ENCODE measurements at places on chromosomes 16 and 17.

DNA sequence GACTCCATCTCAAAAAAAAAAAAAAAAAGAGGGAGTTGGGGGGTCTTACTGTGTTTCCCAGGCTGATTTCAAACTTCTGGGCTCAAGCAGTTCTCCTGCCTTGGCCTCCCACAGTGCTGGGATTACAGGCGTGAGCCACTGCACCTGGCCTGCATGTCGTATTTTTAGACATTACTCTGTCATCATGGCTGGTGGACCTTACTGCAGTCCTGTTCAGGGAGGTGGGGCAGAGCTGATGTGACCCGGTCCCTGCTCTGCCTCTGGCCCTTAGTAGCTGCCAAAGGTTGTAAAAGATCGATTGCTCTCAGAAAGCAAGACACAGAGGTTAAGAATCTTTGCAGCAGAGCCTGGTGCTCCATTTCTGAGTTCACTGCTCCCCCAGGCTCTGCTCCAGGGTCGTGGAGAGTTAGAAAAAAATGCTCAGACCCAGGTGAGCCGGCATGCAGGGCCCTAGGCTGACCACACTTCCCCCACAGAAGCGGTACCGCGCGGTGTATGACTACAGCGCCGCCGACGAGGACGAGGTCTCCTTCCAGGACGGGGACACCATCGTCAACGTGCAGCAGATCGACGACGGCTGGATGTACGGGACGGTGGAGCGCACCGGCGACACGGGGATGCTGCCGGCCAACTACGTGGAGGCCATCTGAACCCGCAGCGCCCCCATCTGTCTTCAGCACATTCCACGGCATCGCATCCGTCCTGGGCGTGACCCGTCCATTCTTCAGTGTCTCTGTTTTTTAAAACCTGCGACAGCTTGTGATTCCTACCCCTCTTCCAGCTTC lies 7.1 kb upstream of the LASP1NB start:
- no peak for DNase-seq

- no peak for DNase-seq
These were observed 219.9 kb downstream of the C16orf78 start for GRCh38 chr16:49593424-49594040.

- no peak for DNase-seq
These were observed 30.8 kb upstream of the ATP2A3 start for GRCh38 chr17:3995067-3995466.

- DNase-seq: no peak
These were observed at the start of gene CEMP1 for GRCh38 chr16:2531371-2531695. Gene CEMP1 (minus strand): TSS chr16:2531408. CDS start chr16:2531073, 335 bp downstream.

DNA sequence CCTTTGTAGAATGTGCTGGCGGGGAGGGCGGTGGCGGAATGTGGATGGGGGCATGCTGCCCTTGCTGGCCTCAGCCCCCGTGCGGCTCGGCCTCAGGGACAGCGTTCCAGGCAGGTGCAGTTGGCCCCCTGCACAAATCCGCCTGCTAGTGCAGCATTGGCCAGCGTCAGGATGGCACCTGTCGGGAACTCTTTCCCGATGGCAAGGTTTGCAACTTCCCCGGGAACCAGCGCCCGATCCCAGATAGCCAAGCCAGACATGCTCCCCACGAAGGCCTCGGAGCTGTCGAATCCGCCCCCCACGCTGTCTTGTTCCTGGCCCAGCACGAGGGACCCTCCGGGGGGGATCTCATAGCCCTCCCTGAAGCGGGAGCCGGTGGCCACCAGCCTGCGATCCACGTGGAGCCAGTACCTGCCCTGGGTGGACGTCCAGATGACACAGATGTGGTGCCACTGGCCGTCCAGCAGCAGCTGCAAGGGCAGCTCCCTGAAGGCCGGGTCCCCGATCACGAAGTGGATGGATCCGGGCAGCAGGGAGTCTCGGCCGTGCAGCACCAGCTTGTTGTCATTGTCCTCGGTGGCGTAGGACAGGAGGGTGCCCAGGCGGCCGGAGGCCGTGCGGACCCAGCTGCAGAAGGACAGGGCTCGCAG lies 2.8 kb downstream of the PTX4 start:
- no peak for DNase-seq

DNA sequence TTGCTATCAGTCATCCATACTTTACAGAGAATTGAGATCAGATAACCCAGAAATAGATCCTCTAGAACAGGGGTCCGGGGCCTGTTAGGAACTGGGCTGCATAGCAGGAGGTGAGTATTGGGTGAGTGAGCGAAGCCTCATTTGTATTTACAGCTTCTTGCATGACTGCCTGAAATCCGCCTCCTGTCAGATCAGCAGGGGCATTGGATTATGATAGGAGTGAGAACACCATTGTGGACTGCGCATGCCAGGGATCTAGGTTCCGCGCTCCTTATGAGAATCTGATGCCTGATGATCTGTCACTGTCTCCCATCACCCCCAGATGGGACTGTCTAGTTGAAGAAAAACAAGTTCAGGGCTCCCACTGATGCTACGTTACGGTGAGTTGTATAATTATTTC lies 13.0 kb upstream of the SCIMP start:
- no peak for DNase-seq

DNA sequence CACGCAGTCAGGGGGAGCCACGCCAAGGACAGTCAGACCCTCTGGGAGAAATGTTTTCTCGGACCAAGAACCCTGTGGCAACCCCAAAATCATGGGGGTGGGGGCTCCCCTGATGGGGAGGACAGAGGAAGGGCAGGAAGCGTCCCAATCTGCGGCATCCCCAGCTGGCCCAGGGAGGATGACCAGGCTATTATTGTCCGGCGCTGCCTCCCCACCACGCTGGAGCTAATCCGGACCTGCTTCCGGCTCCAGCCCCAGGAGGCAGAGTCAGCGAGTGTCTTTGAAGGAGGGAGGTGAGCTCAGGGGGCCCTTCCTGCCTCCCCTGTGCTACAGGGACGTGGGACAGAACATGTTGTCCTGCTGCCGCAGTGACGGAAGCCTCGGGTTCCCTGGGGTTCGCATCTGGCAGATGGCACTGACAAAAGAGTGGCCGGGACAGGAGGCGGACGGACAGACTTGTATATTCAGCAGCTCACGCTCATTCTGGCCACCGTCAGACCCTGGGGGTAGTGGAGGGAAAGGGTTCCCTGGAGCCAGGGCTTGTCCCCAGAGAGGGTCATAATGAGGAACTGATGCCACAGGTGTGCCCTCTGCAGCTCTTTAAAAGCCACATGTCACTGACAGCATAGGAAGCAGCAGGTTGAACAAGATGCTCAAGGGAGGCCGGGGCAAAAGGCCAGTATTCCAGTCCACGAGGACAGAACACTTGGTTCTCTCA lies 54.3 kb upstream of the CDC42EP4 start:
- DNase-seq: no peak

DNA sequence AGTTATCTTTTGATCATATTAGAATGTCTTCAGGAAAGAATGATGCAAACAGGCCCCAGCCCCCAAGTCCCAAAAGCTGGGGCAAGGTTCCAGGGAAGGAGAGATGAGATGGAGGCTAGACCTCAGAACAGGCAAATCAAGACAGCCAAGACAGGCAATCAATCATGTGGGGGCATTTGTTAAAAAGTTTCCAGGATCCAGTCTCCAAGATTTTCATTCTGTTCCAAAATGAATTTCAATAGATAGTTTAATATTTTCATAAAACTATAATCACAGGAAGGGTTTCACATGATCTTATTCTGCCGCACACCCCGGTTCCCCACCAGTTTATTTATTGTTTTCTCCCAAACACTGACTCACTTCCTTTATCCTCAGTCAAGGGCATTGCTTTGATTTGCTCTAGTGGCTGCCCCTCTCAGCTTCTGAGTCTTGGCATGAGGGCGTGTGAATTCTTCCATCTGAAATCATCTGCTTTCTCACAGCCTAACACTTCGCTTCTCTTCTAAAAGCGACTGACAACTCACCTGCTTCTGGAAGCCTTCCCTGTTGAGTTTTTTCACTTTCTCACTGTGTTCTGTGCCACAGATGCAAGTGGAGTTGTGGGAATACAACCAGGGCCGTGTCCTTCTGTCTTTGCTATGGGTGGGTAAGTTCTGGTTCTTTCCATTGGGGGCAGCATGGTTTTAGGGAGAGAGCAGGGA lies 12.2 kb upstream of the TERF2 start:
- DNase-seq: peak; percentile 52

DNA sequence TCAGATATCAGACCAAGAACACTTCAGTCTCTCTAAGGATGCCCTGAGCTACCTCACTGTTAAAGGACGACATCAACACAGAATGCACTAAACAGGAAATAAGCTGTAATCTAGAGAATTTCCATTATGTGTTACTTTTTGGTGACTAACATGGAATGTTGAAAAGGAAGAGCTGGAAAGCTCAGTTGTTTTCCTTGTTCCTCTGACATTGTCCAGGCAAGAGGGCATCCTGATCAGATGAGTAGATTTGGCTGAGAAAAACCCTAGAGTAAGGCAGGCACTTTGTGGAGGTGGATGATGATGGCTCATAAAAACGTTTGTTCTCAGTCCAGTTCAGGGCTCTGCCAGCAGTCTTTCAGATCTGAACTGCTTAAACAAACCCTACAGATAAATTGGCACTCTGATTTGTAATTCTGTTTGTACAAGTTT lies 34.0 kb downstream of the DGKE start:
- no peak for DNase-seq

DNA sequence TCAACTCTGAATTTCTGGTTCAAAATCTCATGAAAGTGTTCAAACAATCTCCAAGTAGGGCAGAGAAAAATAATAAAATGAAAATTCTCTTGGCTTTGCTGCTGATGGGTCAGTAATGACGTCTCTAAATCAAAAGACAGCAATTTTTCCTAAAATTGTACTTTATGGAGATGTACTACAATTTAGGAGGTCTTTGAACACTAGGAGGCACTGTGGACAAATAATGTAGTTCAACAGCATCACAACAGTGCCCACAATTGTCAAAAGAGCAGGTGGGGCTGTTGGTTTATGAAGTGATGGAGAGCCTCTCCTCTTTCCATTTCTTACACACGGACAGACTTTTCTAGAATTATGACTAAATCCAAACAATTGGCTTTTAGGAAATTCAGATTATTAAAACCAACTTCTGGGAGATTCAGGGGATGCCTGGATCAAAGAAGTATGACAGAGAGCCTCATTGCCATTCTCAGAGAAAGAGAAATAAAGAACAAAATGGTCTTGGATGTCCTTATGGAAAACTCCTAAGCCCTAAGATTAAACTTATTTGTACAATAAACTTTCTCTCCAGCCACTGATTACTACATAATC lies 23.8 kb downstream of the EZH1 start:
- peak; percentile 36 for DNase-seq

All from NT2/D1 (cell line).